Kidney (tissue), 22 donors: ENCODE measurements at places on chromosomes 4 and X.
A peak's percentile ranks its signal among the peaks of the same experiment; 100 is the strongest.

DNA sequence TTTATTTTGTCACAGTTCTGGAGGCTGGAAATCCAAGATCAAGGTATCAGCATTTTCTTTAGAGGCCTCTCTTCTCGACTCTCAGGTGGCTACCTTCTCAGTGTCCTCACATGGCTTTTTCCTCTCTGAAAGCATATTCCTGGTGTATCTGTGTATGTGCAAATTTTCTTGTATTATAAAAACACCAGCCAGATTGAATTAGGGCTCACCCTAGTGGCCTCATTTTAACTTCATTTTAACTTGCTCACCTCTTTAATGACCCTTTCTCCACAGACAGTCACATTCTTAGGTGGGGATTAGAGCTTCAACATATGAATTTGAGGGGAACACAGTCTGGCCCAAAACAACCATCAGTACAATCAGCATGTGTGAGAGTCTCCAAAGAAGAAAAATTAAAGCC, 542.4 kb upstream of the FAM241A start:
- DNase-seq: no peak

DNA sequence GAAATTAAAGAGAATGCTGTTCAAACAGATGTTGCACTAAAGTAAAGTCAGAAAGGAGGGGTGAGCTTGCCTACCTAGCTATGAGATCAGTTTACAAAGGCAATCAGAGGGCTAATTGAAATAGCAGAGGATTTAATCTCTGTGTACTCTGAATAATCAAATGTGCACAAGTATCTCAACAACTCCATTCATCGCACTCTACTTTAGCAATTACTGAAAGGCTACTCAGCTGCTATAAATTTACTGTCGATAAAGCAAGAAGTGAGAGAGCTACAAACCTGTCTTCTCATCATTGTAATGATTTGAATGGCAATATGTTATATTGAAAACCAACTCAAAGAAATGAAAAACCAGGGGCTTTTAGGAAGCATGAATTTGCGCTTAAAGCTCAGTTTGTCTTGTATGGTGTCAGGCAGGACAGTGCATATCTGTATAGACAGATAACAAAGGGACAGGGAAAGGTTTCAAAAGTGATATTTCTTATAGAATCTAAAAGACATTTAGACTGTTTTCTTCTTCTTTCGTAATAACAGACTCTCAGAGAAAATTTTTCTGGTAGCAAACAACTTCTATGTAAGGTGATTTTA, 34.8 kb downstream of the GC start:
- DNase-seq: no peak

DNA sequence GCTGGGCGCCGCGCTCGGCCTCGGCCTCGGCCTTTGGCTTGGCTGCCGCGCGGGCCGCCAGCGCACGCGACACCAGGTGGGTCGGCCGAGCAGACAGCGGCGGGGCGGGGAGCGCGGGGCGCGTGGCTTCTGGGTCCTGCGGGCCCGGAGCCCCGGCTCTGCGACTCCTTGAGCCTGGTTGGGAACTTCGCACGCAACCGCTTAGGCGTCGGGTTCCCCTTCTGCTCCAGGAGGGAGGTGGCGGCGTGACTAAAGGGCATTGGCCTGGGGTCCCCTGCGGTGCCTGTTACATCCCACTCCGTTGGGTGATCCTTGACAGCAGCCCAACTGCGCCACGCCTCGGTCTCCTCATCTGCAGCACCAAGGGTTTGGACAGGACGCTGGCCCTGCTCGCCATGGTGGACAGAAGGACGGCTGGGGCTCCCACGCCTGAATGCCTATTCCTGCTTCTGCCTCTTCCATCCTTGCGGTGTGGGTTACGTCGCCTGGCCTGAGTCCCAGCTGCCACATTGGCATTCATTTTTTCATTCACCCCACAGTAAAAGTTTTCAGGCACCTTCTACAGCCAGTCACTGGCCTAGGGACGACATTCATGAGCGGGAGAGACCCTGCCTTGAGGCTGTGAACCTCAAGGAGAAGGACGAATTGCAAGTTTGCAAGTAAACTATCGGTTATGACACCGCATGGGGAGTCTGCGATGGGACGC, 631 bp downstream of the EVC start:
- DNase-seq: peak; percentile 81

DNA sequence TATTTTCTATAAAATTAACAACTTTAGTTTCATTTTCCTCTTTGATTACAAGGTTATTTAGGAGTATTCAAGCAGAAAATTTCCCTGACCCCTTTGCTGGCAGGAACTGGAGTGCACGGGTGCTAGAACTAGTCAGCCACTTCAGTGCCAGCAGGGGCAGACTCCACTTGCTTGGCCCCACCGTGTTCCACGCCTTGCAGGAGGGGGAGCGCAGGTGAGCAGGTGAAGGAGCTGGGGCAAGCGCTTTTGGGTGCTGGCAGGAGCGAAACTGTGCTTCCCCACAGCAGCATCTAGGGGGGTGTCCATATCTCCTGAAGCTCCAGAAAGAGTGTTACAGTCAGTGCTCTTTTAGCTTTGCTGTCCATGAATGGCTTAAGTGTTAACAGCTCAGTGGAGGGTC, 45.5 kb downstream of the MID2 start:
- DNase-seq: no peak

GRCh38 chr4:81472281-81473182, 825 bp upstream of the RASGEF1B start:
- DNase-seq: no peak

DNA sequence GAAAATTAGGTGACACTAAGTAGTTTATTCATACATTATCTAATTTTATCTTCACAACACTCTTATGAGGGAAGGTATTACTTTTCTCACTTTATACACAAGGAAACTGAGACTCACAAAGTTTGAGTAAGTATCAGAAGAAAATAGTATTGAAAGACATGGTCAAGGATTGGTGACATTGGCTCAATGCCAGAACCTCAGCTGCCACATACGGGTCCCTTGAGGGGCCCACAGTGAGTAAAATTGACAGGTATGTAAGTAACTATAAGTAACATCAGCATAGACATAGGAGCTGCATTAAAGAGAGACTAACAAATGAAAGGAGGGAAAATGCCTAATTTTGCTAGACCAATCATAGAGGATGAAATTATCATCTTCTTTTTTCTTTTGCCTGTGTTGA, 134.1 kb downstream of the COX18 start:
- DNase-seq: no peak

- no peak for DNase-seq
These were observed 68.8 kb downstream of the ZAR1 start for GRCh38 chr4:48558819-48559218.

- DNase-seq: peak; percentile 57
These were observed 44.8 kb downstream of the ACOX3 start for GRCh38 chr4:8395504-8396296.

DNA sequence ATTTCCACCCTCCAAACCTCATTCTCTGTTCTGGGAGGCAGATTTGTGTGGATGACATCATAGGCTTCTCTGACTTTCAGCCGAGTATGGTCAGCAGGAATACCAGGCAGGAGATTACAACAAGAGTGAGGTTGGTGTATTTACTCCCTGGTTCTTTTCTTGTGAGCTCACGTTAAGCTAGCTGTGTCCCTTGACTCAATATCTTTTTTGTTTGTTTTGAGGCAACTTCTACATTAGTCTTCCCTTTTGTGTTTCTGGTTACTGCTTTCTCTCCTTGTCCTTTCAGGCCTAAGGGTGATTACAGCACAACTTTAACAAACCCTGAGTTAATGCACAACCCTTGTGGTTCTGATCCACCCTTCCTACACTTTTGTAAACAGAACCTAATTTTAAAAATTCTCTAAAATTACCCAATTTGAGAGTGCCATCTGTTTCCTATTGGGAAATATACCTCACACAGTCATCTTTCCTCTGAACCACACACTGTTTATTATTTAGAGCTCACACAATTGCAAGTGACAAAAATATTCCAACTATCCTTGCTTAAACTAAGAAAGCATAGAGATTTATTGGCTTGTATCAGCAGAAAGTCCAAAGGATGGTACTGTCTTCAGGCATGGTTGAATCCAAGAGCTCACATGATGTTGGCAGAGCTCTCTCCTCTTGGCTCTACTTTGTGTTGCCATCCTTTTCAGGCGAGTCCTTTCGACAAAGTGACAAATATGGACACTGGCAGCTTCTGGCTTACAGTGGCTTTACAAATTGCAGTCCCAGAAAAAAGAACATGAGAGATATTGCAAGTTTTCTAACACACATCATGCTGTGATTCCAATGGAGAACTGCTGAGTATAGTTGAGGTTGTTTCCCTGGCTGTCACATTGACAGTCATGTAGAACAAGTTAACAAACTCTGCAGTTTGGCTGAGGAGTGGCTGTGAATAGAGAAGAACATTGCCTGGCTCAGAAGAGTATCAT, 150.5 kb upstream of the DDIT4L start:
- DNase-seq: no peak

- DNase-seq: no peak
These were observed 114.6 kb downstream of the ARHGAP6 start for GRCh38 chrX:11551151-11551550.

DNA sequence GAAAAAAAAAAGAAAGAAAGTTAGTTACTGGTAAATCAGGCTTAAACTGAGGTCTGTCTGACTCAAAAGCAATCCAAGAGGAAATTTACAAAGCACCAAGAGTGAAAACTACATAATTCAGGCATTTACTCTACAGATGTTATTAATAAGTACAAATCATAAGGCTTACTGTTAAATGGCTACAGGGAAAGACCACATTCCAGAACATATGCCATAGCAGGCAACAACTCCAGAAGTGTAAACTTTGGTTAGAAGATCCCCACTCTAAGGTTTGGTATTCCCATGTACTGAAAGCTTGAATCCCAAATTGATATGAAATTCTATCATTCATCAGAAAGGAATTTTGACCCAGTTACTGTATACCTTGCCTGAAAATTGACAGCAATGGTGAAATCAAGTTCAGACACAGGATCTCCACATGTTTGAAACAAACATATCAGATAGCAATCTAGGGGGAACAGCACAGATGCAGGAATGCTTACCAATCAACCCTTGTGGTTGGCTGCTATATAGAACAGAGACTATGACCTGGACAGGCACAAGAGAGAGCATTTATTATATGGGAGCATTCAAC, 6.6 kb downstream of the USP26 start:
- no peak for DNase-seq

DNA sequence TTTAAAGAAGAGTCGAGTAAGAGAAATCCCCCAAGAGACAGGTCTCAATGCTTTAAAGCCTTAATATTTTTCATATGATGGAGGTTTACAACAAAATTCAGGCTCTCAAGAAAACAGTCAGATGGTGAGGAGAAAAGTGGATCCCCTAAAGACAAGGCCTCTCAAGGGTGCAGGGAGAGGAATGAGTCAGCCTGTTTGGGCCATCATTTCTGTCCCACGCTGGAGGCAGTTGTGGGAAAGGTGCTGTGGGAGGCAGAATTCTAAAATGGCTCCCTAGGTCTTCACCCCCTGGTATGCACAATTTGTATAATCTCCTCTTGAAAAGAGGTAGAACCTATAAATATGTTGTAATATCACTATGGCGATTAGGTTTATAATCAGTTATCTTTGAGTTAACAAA, 4.6 kb upstream of the TIFA start:
- no peak for DNase-seq

GRCh38 chr4:14368391-14368790, 633.9 kb upstream of the CPEB2 start:
- no peak for DNase-seq

DNA sequence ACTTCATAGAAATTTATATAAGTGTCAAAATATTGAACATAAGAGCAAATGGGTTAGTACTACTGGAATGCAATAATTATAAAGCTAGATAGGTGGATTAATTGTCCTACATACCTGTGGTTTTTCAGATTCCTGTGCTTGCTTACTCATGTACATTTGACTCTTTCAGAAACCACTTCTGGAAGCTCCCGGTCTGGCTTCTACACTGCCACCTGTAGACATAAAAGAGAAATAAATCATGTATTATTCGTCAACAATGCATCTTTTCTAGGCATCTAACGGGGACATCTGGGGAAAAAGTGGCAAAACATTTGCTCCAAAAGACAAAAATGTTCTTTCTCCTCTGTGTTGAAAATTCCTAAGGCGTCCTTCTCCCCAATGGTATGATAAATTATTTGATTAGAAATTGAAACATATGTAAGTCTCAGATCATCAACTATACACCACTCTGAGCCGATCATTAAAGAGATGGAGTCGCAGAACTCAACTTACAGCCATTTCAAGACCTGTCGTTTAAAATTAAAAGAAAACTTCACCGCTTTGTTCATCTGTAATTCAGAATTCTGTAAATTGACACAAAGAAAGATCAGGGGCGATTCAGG, 648.7 kb upstream of the DIPK2B start:
- DNase-seq: no peak

DNA sequence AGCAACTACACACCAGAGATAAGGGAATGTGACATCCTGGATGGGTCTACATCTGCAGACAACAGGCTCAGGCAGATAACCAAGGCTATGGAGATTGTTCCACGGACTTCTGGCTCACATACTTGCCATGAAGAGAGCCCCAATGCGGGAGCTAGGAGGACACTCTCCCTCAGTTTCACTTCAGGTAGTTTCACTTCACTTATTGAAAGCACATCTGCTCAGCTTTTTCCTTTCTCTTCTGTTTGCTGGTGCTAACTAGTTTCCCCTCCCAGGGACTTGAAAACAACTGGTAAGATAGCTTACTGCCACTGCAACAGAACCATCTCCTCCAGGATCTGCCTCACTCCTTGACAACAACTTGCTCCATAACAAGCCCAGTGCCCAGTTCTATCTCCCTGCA, 1.4 kb upstream of the CT47C1 start:
- no peak for DNase-seq

GRCh38 chr4:103445377-103445776, 247.2 kb upstream of the CENPE start:
- no peak for DNase-seq

DNA sequence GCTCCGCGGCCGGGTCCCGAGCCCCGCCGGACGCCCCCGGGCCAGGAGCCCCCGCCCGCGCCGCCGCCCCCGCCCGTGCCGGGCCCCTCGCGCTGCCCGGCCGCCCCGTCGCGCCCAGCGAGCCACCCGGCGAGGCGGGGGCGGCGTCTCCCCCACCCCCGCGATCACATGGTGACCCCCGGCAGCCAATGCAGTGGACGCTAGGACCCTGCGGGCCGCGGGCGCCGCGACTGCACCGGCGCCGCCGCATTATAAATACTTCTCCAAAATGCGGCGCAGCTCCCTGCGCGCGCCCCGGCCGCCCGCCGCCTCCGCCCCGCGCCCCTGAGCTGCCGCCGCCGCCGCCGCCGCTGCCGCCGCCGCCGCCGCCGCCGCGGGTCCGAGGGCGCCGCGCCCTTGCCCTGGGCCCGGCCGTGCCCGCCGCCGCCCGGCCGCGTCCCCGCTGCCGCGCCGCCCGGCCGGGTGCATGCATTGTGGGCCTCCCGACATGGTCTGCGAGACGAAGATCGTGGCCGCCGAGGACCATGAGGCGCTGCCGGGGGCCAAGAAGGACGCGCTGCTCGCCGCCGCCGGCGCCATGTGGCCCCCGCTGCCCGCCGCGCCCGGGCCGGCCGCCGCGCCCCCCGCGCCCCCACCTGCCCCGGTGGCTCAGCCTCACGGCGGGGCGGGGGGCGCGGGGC, at the start of gene NAT8L:
Gene NAT8L (plus strand): TSS at position 282 of the 680 bp plus-strand sequence. CDS start 185 bp downstream, at position 467.
- peak; percentile 68 for DNase-seq

DNA sequence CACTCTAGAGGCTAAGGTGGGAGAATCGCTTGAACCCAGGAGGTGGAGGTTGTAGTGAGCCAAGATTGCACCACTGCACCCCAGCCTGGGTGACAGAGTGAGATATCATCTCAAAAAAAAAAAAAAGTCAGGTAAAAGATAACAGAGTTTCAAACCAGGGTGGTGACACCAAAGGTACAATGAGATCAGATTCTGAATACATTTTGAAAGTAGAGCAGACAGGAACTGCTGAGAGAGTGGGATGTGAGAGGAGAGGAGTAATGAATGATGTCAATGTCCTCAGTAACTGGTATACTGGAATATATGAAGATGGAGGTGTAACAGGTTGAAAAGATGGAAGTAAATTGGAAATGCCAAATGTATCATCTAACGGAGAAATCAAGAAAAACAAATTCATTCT, 135.6 kb downstream of the CAMK2D start:
- no peak for DNase-seq
